ENCODE measurements at places on chromosomes 1 and 21.

GRCh38 chr21:36698981-36699545 is at the start of gene SIM2:
TSS of gene SIM2 (plus strand) at chr21:36699115. CDS start at chr21:36699747, 632 bp downstream.
- DNase-seq, result no peak

DNA sequence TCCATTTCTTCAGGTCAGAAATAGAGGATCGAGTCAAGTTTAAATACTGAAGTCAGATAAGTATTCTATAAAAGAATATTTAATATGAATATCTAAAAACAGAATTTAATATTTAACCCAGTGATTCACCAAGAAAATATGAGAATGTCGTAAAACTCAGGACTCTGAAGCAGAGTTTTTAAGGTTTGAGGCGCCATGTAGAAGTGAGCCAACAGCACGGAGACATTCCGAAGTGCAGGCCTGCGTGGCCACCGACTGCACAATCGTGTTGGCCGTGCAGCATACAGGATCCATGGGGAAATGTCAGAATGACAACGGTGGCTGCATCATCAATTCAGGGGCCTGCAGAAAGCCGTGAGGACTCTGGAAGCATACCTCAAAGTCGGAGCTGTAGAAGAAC is 23.4 kb downstream of the MRAP start:
- DNase-seq, result no peak

GRCh38 chr21:14554948-14555347 is 8.8 kb upstream of the SAMSN1 start:
- DNase-seq, result no peak

DNA sequence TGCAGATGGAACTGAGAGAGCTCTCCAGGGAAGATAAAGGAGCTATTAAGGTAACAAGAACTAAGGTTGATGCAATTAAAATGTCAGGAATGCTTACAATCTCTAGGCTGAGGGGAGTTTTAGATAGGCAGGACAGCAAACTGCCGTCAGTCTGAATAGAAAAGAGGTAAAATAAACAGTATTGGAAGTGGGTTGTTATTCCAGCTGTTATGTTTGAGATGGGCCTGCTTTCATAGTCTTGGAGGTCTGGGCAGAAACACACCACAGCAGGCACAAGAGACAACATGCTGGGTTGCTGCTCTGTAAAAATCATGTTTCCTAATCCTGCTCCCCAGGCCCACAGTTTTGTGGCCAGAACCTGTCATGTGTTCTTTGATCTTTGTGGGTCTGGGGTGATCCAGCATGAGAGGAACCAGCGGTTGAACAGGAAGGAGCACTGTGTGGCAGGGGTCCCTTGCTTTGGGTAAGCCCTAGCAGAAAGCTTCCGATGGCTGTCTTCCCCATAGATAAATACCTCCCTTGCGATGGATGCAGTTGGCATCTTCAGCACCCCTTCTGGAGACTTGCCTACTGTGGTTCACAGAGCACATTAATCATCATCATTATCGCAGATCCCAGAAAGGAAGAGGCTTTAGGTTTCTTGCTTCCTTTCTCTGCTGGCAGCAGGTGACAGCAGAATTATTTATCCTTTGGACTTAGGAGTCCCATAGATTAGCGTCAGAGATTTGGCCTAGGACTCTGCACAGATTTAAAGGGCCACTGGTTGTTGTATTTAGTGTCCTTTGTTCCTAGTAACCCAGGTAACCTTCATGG is 97.1 kb downstream of the AK5 start:
- DNase-seq, result no peak

DNA sequence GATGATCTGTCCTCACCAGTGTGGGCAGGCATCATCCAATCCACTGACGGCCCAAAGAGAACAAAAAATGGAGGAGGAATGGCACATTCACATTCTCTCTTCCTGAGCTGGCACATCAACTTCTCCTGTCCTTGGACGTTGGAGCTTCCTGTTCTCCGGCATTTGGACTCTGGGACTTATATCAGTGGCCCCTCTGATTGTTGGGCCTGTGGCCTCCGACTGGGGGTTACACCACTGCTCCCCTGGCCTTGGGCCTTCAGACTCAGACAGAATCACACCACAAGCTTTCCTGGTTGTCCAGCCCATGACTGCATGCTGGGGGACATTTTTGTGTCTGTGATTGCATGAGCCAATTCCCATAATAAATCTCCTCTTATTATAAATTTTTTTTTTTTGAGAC is 20.1 kb downstream of the IFNLR1 start:
- no peak for DNase-seq

DNA sequence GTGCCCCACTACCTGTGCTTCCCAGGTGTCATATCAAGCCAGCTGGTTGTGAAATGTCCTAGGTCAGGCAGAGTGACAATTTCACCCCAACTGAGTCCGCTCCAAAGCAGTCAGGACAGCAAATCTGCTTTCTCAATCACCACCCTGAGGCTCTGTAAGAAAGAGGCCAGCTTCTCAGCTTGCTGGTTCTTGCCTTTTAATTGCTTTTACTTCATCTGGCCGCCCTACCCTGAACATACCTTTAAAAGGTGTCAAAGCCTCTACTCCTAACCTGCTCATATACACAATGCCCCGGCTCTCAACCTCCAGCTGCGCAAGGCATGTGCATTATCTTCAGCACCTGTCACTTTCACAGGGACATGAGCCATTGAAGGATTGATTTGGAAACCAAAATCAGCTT is 581.6 kb downstream of the NPHP4 start:
- no peak for DNase-seq

DNA sequence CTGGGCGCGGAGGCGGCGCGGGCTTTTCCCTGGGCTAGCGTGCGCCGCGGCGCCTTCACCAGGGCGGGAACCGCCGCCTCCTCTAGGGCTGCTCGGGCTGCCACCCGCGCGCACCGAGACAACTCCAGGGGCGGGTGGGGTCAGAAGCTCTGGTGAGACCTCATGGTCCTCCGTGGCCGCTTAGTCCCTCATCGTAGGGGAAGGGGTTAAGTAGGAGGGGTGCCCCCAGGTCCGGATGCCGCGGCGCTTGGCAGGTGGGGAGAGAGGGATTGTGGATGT is 559 bp downstream of the SERTAD4 start:
- no peak for DNase-seq

- DNase-seq, result no peak
Observed at GRCh38 chr1:148435406-148435805, 47.7 kb downstream of the PPIAL4G start.

DNA sequence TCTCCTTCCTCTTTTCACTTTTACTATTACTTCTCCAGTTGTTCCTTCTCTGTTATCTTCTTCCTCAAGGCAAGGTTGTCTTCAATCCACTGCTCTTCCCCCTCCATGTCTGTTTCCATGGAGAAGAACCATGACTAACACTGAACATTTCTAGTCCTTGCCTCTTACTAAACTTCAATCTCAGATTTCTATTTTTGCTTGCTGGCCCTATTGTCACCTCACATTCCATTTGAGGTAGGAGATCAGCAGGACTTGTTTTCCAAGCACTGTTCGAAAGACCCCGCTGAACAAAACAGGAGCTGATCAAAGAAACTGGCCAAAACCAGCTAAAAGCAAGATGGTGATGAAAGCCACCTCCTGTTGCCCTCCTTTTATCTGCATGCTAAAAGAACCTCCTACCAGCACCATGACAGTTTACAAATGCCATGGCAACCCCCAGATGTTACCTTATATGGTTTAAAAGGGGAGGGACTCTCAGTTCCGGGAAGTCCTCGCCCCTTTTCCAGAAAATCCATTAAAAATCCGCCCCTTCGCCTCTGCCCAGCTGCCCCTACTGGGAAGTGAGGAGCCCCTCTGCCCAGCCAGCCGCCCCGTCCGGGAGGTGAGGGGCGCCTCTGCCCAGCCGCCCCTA is 22.6 kb downstream of the GON4L start:
- DNase-seq, result no peak

DNA sequence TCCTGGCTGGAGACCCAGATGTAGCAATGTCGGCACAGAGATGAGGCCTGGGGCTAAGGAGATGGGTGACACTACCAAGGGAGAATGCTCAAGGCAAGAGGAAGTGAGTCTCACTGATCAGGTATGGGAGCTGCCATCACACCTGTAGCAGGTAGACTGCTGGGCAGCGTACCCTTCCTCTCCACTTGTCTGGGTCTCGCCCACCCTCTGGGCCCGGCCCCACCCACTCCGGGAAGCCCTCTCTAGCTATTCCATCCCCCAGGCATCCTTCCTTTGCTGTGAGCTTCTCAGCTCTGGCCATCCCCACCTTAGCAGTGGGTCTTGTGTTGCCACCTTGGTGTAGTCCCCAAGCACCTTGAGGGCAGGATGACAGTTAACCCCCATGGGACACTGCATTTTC is 87.7 kb upstream of the EDN2 start:
- no peak for DNase-seq

DNA sequence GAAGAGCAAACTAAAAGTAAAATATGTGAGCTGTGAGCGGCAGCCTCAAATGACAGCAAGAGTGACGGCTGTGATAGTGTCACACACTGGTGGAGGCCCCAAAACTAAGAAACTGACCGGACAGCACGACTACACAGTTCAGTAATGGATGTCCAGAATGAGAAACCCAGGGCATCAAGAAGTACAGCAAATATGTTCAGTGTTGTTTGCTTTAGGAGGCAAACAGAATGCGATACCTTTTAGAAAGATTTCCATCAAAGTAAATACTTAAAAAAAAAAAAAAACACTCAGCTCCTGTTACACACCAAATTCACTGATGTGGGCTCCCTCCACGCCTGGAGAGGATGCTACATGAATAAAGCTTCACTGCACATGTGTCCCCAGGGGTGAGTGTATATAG is 1.1 kb upstream of the PKP1 start:
- no peak for DNase-seq

- DNase-seq, result no peak
Observed at GRCh38 chr1:78408192-78408591, 82.6 kb upstream of the PTGFR start.

- no peak for DNase-seq
Observed at GRCh38 chr1:32454726-32455125, 10.1 kb upstream of the ZBTB8B start.

- DNase-seq, result no peak
Observed at GRCh38 chr1:94327001-94327690, 89.8 kb upstream of the ARHGAP29 start.

DNA sequence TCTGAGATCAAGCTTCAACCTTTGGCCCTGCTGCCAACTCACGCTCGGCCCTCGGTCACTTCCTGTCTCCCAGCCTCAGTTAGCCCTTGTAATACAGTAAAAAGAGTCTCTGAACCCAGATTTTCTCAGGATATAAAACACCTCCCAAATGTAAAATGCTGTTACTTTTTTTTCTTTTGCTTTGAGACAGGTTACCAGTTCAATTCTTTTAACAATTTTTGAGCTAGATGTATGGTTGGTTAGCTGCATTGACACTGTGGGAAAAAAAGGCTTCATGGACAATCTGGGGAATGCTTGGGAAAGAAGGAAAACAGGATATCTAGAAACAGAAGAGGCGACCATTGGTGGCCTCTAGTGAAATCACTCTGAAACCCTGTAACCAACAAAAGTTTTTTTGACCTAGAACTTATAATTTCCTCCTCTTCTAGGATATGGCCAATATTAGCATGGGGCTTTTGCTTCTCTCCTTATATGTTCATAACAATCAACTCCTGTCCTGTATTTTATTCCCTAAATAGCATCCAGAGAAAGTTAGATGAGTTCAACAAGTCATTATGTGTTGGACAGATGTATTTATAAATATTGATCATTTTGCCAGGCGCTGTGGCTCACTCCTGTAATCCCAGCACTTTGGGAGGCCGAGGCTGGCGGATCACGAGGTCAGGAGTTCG is 1.3 kb downstream of the CMPK1 start:
- no peak for DNase-seq

GRCh38 chr1:214107322-214108096 is 119.7 kb downstream of the PROX1 start:
- DNase-seq, result no peak

DNA sequence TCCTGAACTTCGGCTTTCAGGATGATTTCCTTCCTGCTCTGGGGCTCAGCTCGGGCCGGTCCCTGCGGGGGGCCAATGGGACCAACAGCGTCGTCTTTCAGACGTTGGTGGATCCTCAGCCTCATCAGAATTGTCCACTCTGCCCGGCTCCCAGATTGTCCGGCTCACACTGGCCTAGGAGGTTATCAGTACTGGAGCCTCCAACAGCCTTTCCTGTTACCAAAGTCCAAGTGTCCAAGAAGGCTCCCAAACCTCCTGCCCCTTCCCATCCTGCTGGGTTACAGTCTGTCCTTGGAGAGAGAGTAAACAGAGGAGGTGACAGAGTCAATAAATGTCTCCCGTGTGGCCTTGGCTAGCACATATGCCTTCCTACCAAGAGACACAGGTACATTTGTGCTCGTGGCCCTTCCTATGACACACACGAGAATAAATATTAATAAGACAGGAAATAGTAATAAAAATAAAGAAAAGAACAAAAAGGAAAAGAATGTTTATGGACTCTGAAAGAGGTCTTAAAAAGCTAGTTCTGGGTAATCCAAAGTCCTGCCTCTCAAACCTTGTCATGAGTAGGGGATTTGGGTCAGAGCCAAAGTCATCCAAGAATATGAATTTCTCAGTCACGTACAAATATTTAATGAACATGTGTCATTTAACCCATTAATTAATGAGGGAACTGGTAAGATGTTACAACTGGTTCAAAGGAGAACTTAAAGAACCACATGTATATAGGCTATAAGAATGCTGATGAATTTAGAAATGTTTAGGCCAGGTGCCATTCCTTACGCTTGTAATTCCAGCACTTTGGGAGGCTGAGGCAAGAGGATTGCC is 80.8 kb upstream of the SLC2A1 start:
- DNase-seq, result no peak

GRCh38 chr1:56468518-56468917 is 110.8 kb downstream of the PLPP3 start:
- no peak for DNase-seq

DNA sequence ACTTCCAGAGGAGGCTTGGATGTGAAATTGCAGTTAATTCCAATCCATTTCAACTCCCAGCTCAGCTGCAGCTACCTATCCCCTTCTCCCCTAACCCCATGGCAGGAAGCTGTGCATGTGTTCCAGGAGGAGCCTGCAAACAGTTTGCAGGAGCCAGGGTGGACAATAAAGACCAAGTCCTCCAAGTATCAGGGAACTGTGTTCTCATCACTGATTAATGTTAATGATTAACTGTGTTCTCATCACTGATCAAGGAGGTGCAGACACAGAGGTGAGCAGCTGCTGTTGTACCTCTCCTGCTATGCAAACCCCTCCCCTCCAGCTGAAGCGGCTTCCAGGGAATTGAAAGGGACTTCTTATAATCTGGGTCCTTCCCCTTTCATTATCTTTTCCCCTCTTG is 19.2 kb downstream of the CLDN19 start:
- DNase-seq, result no peak

- no peak for DNase-seq
Observed at GRCh38 chr1:167776151-167776550, 54.4 kb downstream of the MPZL1 start.

DNA sequence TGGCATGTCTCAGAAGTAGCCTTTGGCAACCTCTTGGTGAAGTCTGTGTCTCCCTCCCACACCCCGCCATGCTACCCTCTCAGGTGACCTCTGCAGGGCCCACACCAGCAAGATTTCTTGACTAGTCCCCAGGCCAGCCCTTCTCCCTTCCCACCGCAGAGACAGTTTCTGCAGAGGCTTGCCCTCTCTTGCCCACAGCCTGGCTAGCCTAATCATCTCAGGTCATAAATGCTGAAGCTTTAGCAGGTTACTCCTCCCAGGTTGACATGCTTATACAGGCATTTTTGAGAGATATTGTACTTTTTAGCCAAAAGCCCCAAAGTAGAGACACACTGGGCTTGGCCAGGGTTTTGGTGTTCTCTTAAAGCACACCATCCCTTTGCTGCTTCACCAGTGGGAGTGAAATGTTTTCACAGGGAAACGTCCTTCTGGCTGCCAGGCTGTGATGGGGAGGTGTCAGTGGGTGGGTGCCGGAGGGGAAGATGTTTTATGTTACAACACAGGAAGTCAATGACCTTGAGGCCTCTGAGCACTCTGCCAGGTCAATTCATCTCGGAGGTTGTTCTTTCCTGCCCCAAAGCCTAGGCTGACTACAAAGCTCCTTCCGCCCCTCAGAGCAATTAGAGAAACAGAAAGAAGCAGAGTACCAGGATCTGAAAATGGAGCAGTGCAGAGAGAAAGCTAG is 58.5 kb downstream of the STYXL2 start:
- DNase-seq, result no peak
